ENCODE measurements at places on chromosomes 7 and 10. TPM values are rescaled to one million over a fixed set of nuclear protein-coding genes. Genes with fewer than 3 reads are reported as not detected.

- no peaks in the 10 kb centered on the region for H3K36me3 ChIP-seq
- no peaks in the 10 kb centered on the region for H3K4me1 ChIP-seq
- H3K4me3 ChIP-seq = no peak overlapping the region
- no peak overlapping the region for H3K27ac ChIP-seq
- DNase-seq = no peak
- H3K27me3 ChIP-seq = no peaks in the 10 kb centered on the region
Observed at GRCh38 chr10:120217736-120218135, 239.3 kb upstream of the PLPP4 start.

The C7orf57 gene
- total RNA-seq = not detected

- H3K27me3 ChIP-seq = no peaks in the 10 kb centered on the region
- H3K4me3 ChIP-seq = no peak overlapping the region
- peak; percentile 81 for DNase-seq
- peak overlapping the region; percentile 70 for H3K27ac ChIP-seq
- no peaks in the 10 kb centered on the region for H3K36me3 ChIP-seq
Observed at GRCh38 chr10:77157248-77158019, 480.2 kb downstream of the KCNMA1 start.

- peaks cover 7% of the 10 kb centered on the region for H3K4me1 ChIP-seq
- no peaks in the 10 kb centered on the region for H3K27me3 ChIP-seq
- H3K27ac ChIP-seq = no peak overlapping the region
- no peaks in the 10 kb centered on the region for H3K36me3 ChIP-seq
Observed at GRCh38 chr7:41421056-41421455, 281.8 kb downstream of the INHBA start.

The STOX1 gene
- total RNA-seq = 0.12 TPM

The KDM7A gene
- total RNA-seq = 4.9 TPM

- peaks cover 3% of the 10 kb centered on the region for H3K4me1 ChIP-seq
- H3K36me3 ChIP-seq = no peaks in the 10 kb centered on the region
- no peak overlapping the region for H3K4me3 ChIP-seq
- no peaks in the 10 kb centered on the region for H3K27me3 ChIP-seq
- no peak overlapping the region for H3K27ac ChIP-seq
Observed at GRCh38 chr7:12941512-12941911, 254.1 kb downstream of the ARL4A start.

The MYH16 gene
- 0.11 TPM for total RNA-seq

DNA sequence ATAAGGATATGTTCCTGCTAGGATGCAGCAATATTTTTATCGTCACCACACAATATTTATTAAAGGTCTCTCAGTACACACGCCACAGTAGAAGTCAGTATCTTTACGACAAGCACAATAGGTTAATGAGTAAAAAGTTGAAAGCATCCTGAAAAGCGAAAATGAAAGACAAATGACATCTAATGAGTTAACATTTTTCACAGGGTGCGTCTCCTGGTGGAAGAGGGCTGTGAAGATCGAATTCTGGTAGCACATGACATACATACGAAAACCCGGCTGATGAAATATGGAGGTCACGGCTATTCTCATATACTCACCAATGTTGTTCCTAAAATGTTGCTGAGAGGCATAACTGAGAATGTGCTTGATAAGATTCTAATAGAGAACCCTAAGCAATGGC is 10.8 kb downstream of the C1QL3 start:
- no peak overlapping the region for H3K4me3 ChIP-seq
- DNase-seq = no peak
- no peaks in the 10 kb centered on the region for H3K36me3 ChIP-seq
- no peaks in the 10 kb centered on the region for H3K4me1 ChIP-seq
- no peak overlapping the region for H3K27ac ChIP-seq
- no peaks in the 10 kb centered on the region for H3K27me3 ChIP-seq

The PHKG1 gene
- not detected for total RNA-seq

GRCh38 chr7:106108991-106109390 is 3.1 kb downstream of the SYPL1 start:
- H3K27me3 ChIP-seq = no peaks in the 10 kb centered on the region
- no peak overlapping the region for H3K27ac ChIP-seq
- no peak for DNase-seq
- H3K4me3 ChIP-seq = no peak overlapping the region
- peaks cover 6% of the 10 kb centered on the region for H3K4me1 ChIP-seq
- no peaks in the 10 kb centered on the region for H3K36me3 ChIP-seq

The TRIM50 gene
- total RNA-seq = not detected

DNA sequence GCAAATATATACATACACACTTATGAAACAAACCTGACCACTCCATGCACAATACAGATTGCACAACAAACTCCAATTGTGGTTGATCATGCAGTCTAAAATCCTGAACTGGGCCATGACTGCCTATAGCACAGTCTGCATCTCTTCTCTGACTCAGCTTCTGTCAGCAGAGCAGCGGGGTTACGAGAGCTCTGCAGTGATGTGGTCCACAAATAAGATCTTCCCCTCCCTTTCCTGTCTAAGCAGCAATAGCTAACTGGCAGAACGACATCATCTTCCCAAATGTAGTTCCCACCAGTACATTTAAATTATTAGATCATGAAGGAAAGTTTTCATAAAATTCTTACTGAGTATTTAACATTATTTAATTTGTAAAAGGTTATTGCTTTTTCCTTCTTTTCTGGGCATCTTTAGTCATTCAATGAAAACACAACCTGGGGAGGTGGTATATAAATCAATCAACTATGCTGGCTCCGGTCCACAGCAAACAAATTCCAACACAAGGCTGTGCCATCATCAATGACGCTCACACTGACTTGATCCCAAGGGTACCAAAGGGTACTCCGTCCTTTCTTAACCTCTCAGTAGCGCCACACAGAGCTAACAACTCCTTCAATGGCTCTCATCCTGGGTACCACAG is 17.1 kb downstream of the ARHGAP21 start:
- H3K4me3 ChIP-seq = no peak overlapping the region
- no peaks in the 10 kb centered on the region for H3K36me3 ChIP-seq
- H3K4me1 ChIP-seq = peaks cover 17% of the 10 kb centered on the region
- peak; percentile 94 for DNase-seq
- H3K27ac ChIP-seq = peak overlapping the region; percentile 55

DNA sequence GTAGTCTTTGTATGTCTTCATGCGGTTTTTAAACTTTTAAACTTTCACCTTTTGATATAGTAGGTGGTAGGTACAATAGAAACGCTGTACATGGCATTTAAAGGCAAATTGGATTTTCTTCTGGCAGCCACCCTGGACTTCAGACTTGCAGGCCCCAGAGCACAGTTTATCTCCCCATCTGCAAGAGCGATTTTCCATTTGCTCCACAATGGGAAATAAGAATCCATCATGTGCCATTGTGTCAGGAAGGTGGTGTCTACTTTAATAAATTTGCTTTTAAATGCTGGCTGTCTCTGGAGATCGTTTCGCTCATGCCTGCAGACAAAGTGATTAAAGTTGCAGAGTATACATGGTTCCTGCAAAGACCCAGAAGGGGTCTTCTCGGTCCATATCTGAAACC is 38.9 kb downstream of the UNC5B start:
- H3K27me3 ChIP-seq = no peaks in the 10 kb centered on the region
- no peak for DNase-seq
- no peaks in the 10 kb centered on the region for H3K36me3 ChIP-seq

The VENTX gene
- total RNA-seq = not detected

GRCh38 chr7:155778349-155778748 is 33.9 kb downstream of the SHH start:
- DNase-seq = no peak
- H3K36me3 ChIP-seq = peaks cover 22% of the 10 kb centered on the region
- no peak overlapping the region for H3K27ac ChIP-seq
- H3K27me3 ChIP-seq = no peaks in the 10 kb centered on the region
- H3K4me3 ChIP-seq = no peak overlapping the region

- H3K36me3 ChIP-seq = peaks cover 40% of the 10 kb centered on the region
- H3K4me1 ChIP-seq = peaks cover 17% of the 10 kb centered on the region
- no peaks in the 10 kb centered on the region for H3K27me3 ChIP-seq
- no peak overlapping the region for H3K4me3 ChIP-seq
Observed at GRCh38 chr10:100282907-100283306, 3.6 kb downstream of the BLOC1S2 start.

GRCh38 chr7:43767311-43767710 is 8.8 kb downstream of the BLVRA start:
- no peaks in the 10 kb centered on the region for H3K4me1 ChIP-seq
- DNase-seq = no peak
- no peak overlapping the region for H3K4me3 ChIP-seq
- no peaks in the 10 kb centered on the region for H3K36me3 ChIP-seq
- no peak overlapping the region for H3K27ac ChIP-seq

- peaks cover 7% of the 10 kb centered on the region for H3K36me3 ChIP-seq
- DNase-seq = peak; percentile 90
- peak overlapping the region; percentile 75 for H3K27ac ChIP-seq
- H3K27me3 ChIP-seq = no peaks in the 10 kb centered on the region
Observed at GRCh38 chr7:47326220-47326619, 255.7 kb downstream of the TNS3 start.

The SH3PXD2A gene
- 17.3 TPM for total RNA-seq

The EBF3 gene
- total RNA-seq = 0.07 TPM

The HOXA6 gene
- not detected for total RNA-seq

- no peak overlapping the region for H3K4me3 ChIP-seq
- H3K36me3 ChIP-seq = peaks cover 33% of the 10 kb centered on the region
- no peaks in the 10 kb centered on the region for H3K4me1 ChIP-seq
- DNase-seq = no peak
- no peak overlapping the region for H3K27ac ChIP-seq
Observed at GRCh38 chr10:130185591-130185990, 49.4 kb downstream of the GLRX3 start.

DNA sequence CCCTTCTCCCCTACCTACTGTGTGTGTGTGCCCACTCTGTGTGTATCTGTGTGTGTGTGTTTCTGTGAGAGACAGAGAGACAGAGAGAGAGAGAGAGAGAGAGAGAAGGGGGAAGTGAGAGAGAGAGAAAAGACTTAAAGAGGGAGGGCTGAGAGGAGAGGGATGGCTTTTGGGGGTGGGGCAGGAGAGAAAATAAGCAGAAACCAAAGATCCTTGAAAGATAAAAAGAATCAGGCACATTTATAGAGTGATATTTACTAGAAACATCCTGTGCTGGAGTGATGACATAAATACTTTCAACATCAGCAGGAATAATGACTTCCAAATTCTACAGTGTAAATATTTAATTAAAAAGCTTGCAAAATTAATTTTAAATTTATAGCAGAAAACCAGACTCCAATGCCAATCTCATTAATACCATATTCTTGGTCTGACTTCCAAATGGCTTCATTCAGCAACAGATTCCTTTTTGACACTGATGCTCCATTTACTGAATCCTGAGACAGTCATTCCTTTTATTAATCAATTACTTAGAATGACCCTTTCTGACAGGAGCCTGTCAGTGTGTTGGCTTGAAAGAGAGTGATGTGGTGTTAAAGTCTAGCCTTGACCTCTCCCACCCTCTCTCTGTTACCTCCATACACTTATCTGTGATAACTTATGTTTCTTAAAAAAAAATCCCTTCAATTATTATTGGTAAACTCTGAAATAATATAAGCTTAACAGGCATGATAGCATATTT is 41.7 kb upstream of the WNT2 start:
- H3K4me1 ChIP-seq = no peaks in the 10 kb centered on the region
- no peak for DNase-seq
- no peak overlapping the region for H3K27ac ChIP-seq
- no peak overlapping the region for H3K4me3 ChIP-seq
- peaks cover 2% of the 10 kb centered on the region for H3K27me3 ChIP-seq
- no peaks in the 10 kb centered on the region for H3K36me3 ChIP-seq

- H3K36me3 ChIP-seq = no peaks in the 10 kb centered on the region
- no peaks in the 10 kb centered on the region for H3K27me3 ChIP-seq
- no peak overlapping the region for H3K27ac ChIP-seq
- no peak overlapping the region for H3K4me3 ChIP-seq
Observed at GRCh38 chr7:136326045-136326609, 349.0 kb upstream of the MTPN start.

The PRLHR gene
- total RNA-seq = not detected

GRCh38 chr7:84982199-84982598 is 204.7 kb downstream of the SEMA3D start:
- no peak overlapping the region for H3K27ac ChIP-seq
- H3K27me3 ChIP-seq = no peaks in the 10 kb centered on the region
- no peak for DNase-seq
- H3K36me3 ChIP-seq = no peaks in the 10 kb centered on the region
- H3K4me1 ChIP-seq = no peaks in the 10 kb centered on the region
- H3K4me3 ChIP-seq = no peak overlapping the region

- H3K36me3 ChIP-seq = peaks cover 54% of the 10 kb centered on the region
- H3K27ac ChIP-seq = no peak overlapping the region
- peaks cover 23% of the 10 kb centered on the region for H3K4me1 ChIP-seq
- H3K4me3 ChIP-seq = no peak overlapping the region
- peak; percentile 71 for DNase-seq
Observed at GRCh38 chr10:821322-821721, 110.2 kb downstream of the LARP4B start.

DNA sequence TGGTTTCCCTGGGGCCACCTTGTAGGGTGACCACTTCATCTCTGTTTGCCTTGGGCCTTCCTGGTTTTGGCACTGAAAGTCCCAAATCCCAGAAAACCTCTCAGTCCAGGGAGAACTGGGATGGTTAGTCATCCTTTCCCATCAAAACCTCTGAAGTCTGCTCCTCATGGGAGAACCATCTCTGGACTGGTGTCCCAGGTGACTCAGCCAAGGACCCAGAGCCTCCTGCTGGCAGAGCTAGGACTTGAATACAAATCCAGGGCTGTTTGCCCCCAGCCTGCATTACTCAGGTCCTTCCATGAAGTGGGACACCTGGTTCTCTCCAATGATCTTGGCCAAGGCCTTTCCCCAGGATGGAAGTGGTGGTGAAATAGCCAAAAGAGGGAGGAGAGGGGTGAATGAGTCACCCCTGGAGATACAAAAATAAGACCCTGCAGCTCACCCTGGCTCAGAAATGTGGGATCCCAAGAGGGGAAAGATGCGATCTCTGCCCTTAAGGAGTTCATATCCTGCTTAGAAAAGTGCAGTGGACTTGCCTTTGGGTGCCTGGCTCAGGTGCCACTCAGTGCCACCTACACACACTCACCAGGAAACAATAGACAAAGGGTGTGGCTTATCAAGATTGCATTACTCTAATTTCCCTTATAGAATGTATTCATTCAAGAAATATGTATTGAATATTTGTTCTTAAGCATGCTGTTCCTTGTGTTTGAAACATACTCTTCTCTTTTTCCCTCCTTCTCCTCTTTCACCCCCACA is 22.0 kb downstream of the ADRA2A start:
- no peaks in the 10 kb centered on the region for H3K36me3 ChIP-seq
- no peak for DNase-seq
- H3K4me1 ChIP-seq = no peaks in the 10 kb centered on the region
- no peak overlapping the region for H3K27ac ChIP-seq
- no peak overlapping the region for H3K4me3 ChIP-seq
- H3K27me3 ChIP-seq = no peaks in the 10 kb centered on the region

- no peaks in the 10 kb centered on the region for H3K27me3 ChIP-seq
- no peak overlapping the region for H3K27ac ChIP-seq
- no peaks in the 10 kb centered on the region for H3K36me3 ChIP-seq
- no peaks in the 10 kb centered on the region for H3K4me1 ChIP-seq
Observed at GRCh38 chr10:123884907-123885381, 6.7 kb downstream of the CPXM2 start.

The SLC18A3 gene
- total RNA-seq = 4.6 TPM

DNA sequence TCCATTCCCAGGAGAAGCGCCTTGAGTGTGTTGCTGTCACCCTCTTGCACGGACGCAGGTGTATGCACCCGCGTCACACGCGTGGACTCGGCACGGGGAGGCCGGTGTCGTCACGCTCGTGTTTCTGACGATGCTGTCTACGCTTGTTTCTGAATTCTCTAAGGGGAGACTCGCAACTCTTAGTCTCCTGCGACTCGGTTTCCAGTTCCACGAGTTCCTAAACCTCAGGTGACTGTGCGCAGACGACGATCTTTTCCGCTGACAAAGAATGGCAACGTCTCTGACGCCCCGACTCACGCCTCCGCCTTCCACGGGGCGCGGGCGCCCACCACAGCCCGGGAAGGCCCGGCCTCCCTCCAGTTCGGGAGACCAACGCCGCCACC is 579 bp downstream of the IDI1 start:
- peaks cover 14% of the 10 kb centered on the region for H3K36me3 ChIP-seq
- peak; percentile 46 for DNase-seq
- peak overlapping the region; percentile 97 for H3K27ac ChIP-seq
- H3K4me1 ChIP-seq = peaks cover 12% of the 10 kb centered on the region
